K562 (cell line): ENCODE measurements at places on chromosomes 6 and 20. TPM values are rescaled to one million over a fixed set of nuclear protein-coding genes. Genes with fewer than 3 reads are reported as not detected.

Gene MYB
- total RNA-seq: 140 and 142 TPM in 2 replicates

DNA sequence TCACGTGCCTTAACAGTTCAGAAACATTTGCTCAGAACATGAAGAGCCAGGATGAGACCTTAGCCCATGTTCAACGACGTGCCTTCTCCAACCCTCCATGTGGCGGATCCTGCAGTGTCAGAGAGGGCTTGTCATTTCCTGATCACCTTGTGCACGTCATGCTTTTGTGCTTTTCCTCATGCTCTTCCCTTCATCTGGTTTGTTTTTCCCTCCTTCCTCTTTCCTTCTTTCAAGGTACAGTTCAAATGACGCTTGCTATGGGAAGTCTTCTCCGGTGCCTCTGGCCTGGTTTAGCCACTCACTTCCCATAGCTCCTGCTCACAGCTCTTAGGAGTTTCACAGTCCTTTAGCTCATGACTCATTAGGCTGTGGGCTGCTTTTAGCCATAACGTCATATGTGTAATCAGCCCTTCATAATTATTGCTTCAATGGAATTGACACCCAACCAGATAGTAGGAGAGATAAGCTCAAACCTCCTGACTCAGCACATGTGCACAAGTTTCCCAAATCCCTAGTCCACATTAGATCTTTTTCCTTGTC is 102.7 kb upstream of the CNKSR3 start:
- peak; percentile 29 for DNase-seq
- no peaks in the 10 kb centered on the region for H3K27me3 ChIP-seq
- H3K4me1 ChIP-seq: peaks cover 15% of the 10 kb centered on the region
- H3K27ac ChIP-seq: peak overlapping the region; percentile 54; the same call in 2 of the 3 replicates
- H3K36me3 ChIP-seq: no peaks in the 10 kb centered on the region

DNA sequence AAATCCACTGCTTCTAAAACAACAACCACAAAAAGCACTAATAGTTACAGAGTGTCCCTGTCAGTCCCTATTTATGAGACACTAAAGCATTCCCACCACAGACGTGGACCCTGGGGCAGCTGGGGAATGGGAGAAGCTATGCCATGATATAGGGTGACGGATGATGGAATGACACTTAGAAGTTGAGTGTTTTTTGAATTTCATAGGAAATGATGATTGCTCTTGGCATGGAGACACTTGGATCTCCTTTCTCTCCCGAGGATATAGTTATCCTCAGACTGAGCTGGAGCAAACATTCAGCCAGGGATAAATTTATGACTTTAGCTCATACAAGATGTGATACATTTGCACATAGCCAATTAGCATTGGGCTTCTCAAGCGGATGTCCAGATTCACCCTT is 151.2 kb downstream of the EDN3 start:
- peaks cover 23% of the 10 kb centered on the region for H3K27me3 ChIP-seq
- no peak overlapping the region for H3K4me3 ChIP-seq
- no peak overlapping the region for H3K27ac ChIP-seq
- H3K36me3 ChIP-seq: no peaks in the 10 kb centered on the region
- H3K4me1 ChIP-seq: no peaks in the 10 kb centered on the region
- no peak for DNase-seq

DNA sequence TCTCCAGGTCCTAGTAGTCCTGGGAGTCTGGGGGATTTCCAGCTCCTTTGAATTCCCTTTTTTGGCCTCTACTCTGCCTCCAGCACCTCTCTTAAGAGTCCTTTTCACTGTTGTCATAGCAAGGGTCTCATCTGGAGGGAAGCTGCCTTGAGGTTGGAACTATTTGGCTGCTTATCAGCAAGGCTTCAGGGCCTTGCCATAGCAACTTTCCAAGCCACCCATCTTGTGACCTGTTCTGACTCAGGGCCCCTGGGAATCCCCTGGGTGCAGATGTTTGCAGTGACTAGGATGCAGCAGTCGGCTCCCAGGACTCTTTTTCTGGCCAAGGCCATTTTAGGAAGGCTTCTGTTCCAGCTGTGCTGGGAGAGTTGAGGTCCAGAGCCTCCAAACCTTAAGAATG is 12.4 kb downstream of the PKIG start:
- DNase-seq: no peak
- peaks cover 10% of the 10 kb centered on the region for H3K4me1 ChIP-seq
- H3K27ac ChIP-seq: no peak overlapping the region
- H3K4me3 ChIP-seq: no peak overlapping the region

- no peak overlapping the region for H3K27ac ChIP-seq
- no peak for DNase-seq
- H3K36me3 ChIP-seq: no peaks in the 10 kb centered on the region
- H3K4me1 ChIP-seq: no peaks in the 10 kb centered on the region
- H3K4me3 ChIP-seq: no peak overlapping the region
- H3K27me3 ChIP-seq: peaks cover 30% of the 10 kb centered on the region; the same call in 2 of the 3 replicates
Measured at GRCh38 chr20:47753576-47754387, 31.5 kb downstream of the SULF2 start.

Gene TAP1
- 5.5 and 6.3 TPM in 2 replicates for total RNA-seq

DNA sequence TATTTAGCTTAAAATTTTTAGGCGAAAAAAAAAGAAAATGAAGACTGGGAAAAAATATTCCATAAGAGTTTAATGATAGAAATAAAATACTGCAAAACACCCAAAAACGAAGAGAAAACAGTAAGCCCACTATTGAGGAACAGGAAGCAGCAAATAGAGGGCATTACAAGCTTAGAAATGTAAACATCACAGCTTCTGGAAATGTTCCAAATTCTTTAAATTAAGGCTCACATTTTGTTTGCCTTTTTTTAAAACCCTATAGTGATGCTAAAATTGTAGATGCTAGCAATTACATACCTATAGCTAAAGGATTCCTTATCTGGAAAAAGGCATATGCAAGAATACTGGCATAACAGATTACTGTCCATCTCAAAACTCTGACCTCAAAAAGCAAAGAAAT is 248.6 kb downstream of the KHDRBS2 start:
- H3K4me3 ChIP-seq: no peak overlapping the region
- H3K27ac ChIP-seq: no peak overlapping the region
- H3K36me3 ChIP-seq: no peaks in the 10 kb centered on the region
- H3K4me1 ChIP-seq: no peaks in the 10 kb centered on the region
- DNase-seq: no peak

- no peaks in the 10 kb centered on the region; the same call in 2 of the 3 replicates for H3K27me3 ChIP-seq
- no peak overlapping the region for H3K4me3 ChIP-seq
- H3K36me3 ChIP-seq: no peaks in the 10 kb centered on the region
Measured at GRCh38 chr6:88567696-88568095, 395.7 kb downstream of the RNGTT start.

GRCh38 chr20:32885952-32886351 is 27.2 kb downstream of the EFCAB8 start:
- peaks cover 55% of the 10 kb centered on the region for H3K27me3 ChIP-seq
- no peak overlapping the region for H3K27ac ChIP-seq
- no peak for DNase-seq
- H3K36me3 ChIP-seq: no peaks in the 10 kb centered on the region
- H3K4me1 ChIP-seq: no peaks in the 10 kb centered on the region
- no peak overlapping the region for H3K4me3 ChIP-seq

- H3K4me1 ChIP-seq: peaks cover 20% of the 10 kb centered on the region; the same call in 2 of the 3 replicates
- no peaks in the 10 kb centered on the region for H3K27me3 ChIP-seq
- no peak for DNase-seq
- H3K4me3 ChIP-seq: peak overlapping the region; percentile 40; the same call in 1 of the 2 replicates
- H3K27ac ChIP-seq: no peak overlapping the region
Measured at GRCh38 chr6:26232306-26232939, 132.6 kb upstream of the BTN3A2 start.

GRCh38 chr6:16669227-16669626 is 92.0 kb downstream of the ATXN1 start:
- no peaks in the 10 kb centered on the region for H3K4me1 ChIP-seq
- no peak overlapping the region for H3K27ac ChIP-seq
- no peak overlapping the region for H3K4me3 ChIP-seq
- DNase-seq: no peak
- no peaks in the 10 kb centered on the region for H3K36me3 ChIP-seq

Gene CPNE1
- 102 and 105 TPM in 2 replicates for total RNA-seq

- DNase-seq: no peak
- H3K4me1 ChIP-seq: no peaks in the 10 kb centered on the region
- H3K27me3 ChIP-seq: no peaks in the 10 kb centered on the region
- no peak overlapping the region for H3K27ac ChIP-seq
Measured at GRCh38 chr6:22476811-22477390, 92.5 kb upstream of the HDGFL1 start.

DNA sequence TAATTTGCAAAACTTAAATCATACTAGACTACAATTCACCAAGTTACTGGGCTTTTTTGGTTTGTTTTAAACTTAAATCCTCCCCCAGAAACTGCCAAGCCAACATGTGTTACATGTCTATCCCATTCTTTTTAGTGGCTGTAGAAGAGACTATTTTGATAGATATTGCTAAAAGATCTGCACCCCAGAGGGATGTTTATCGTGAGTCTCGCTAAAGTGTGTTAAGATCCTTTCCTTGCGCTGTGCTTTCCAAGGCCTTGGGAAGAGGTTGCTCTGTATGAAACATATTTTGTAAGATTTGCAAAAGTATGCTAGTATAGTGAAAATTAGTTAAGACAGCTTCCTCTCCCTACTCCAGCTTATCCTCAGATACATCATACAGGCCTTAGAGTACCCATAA is 63.0 kb downstream of the GPX5 start:
- H3K27ac ChIP-seq: no peak overlapping the region
- no peaks in the 10 kb centered on the region for H3K27me3 ChIP-seq
- peaks cover 3% of the 10 kb centered on the region for H3K4me1 ChIP-seq
- no peak for DNase-seq

DNA sequence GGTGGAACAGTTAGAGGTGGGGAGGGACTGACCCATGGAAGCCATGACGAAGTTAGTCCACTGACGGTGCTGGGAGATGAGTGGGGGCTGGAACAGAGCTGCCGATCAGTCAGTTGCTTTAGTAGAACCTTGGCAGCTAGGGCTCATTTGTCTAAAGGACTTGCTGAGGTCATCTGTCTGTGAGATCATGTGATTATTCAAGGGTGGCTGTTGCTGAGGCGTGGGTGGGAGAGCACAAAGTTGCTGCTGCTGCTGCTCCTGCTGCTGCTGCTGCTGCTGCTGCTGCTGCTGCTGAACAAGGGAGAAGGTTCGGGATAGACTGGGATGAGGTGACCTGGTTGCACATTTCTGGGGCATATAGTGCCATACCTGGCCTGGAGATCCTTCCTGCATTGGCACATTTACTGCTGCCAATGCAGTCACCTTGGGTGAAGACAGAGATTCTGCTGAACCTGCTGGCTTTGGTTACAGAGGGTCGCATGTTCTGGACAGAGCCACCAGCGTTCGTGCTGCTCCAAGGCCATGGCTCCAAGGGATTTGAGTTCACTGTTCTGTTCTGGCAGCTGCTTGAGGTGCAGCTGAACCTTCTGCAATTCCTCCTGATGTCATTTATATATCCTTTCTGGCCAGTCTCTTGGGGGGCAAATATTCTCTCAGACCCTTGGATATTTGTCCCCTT is 840.5 kb downstream of the HACE1 start:
- H3K4me3 ChIP-seq: no peak overlapping the region
- H3K27me3 ChIP-seq: no peaks in the 10 kb centered on the region
- no peaks in the 10 kb centered on the region for H3K36me3 ChIP-seq
- DNase-seq: no peak
- H3K4me1 ChIP-seq: no peaks in the 10 kb centered on the region
